ENCODE measurements at places on chromosomes 12 and 14.

- no peak for DNase-seq
These were observed 10.6 kb downstream of the SRP54 start for GRCh38 chr14:34993426-34993825.

DNA sequence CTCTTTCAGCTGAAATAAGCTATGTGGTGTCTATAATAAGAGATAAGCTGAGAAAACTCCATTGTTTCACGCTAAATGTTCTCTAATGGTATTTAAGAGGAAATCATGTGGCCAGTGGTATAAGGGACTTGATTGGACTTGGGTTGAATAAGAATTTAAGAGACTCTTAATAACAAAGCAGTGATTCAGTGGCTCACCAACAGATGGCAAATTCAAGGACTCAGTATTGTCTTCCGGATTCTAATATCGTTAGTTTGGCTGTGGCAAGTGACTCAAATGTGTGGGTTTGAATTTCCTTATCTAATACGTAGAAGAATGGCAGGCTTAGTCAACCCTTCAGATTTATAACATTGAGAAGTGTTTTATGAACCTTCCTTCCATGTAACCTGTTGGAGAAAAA lies 49.1 kb upstream of the KCNH3 start:
- no peak for DNase-seq

GRCh38 chr14:50541159-50541567 lies 8.8 kb upstream of the MAP4K5 start:
- DNase-seq: no peak

- no peak for DNase-seq
These were observed 79.6 kb downstream of the TXNDC16 start for GRCh38 chr14:52472728-52473127.

DNA sequence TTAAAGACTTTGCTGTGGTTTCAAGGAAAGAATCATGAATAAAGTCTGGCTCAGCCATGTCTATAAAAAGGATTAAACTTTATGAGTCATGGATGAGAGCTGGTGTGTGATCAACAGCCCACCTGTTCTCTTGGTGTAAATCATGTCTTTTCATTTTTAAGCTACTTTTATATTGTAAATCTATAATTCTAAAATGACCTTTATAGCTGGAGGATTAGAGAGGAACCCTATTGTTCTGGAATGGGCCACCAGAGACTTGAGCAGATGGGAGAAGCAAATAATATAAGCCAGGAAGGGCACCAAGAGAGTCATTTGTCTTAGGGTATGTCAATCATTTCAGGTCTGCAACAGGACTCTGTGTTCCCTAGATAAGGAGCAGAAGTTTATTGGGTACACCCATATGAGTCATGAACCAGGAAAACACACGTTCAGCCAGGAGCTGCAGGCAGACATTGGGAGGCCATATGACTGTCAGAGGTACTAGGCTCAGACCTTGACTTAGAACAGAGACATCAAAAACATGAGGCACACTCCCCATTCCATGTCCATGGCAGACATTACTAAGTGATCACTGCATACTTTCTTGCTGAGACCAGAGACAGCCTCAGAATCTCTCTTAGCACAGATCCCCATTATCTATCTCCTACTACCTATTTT lies 49.3 kb downstream of the NDUFA12 start:
- DNase-seq: no peak

DNA sequence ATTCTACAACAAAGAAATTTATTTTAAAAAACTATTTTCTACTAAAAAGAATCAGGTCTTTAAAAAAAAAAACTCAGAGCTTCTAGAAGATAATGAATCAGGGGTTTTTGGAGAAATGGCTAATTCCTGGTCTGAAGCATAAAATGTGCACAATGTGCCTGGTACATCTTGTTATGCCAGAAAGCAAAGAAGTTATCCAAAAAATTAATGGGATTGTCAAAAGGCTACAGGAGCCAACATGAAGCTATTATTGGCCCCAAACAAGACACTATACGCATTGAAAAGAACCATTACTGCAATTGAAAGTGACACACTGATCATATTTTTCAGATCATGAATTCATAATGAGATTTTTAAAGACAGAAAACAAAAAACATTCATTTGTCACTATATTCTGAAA lies 19.3 kb upstream of the TUBA1A start:
- no peak for DNase-seq

GRCh38 chr12:2172491-2173214 lies 119.9 kb downstream of the CACNA1C start:
- DNase-seq: no peak

- no peak for DNase-seq
These were observed 57.6 kb downstream of the LMNTD1 start for GRCh38 chr12:25495331-25496097.

- DNase-seq: no peak
These were observed 151.4 kb upstream of the AVPR1A start for GRCh38 chr12:63302269-63302940.

DNA sequence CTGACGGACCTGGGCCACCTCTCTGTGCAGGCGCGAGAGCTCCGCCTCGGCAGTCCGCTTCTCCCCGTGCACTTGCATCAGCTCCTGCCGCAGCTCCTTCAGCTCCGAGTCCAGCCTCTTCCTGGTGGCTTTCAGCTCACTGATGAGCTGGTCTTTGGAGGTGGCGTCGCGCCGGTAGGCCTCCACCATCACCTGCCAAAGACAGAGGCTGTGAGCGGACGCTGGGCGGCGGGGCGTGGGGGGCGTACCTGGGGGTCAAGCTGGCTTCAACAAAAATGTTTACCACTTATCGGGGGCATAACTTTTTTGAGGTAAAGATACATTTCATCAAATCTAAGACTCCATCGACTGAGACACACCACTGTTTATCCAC lies 27.5 kb upstream of the ANKLE2 start:
- no peak for DNase-seq

DNA sequence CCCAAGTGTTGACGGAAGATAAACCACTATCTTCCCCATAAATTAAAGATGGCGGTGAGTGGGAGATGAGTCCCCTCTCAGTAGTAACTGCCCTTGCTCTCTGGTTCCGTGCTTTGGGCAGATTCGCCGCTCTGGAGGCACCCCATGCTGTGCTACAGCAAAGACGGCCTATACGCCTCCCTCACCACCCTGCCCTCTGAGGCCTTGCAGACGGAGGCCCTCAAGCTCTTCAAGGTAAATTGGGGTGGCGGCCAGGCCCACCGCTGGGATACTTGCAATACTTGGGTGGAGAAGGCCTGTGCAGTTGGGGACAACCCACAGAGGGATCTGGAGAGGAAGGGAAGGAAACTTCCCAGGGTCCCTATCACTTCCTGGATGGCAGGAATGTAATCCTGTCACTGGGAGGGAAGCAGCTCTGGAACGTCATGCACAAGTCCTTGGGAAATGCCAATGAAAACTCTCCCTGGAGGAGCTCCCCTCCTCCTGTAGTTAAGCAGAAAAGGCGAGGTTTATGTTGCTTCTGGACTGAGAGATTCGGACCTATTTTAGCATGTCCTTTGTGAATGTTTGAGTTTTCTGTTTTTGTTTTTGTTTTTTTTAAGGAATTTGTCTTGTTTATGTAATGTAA lies 22.8 kb downstream of the PIGH start:
- DNase-seq: no peak

- DNase-seq: no peak
These were observed 39.4 kb upstream of the E2F7 start for GRCh38 chr12:77104792-77105191.

DNA sequence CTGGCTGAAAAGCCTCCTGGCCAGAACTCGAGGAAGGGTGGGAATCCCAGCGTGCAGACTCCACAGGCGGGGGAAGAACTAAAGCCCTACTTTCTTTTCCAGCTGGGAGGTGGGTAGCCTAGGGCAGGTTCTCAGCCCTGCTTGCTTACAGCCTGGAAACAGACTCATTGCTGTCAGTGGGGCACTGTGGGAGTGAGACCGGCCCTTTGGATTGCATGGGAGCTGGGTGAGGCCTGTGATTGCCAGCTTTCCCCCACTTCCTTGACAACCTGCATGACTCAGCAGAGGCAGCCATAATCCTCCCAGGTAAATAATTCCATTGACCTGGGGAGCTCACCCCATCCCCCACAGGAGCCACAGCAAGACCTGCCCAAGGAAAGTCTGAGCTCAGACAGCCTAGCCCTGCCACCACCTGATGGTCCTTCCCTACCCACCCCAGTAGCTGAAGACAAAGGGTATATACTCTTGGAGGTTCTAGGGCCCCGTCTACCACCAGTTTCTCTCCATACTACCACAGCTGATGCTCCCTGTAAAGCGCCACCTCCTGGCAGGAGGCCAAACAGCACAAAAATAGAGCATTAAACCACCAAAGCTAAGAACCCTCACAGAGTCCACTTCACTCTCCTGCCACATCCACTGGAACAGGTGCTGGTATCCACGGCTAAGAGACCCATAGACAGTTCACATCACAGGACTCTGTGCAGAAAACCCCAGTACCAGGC lies 294.1 kb downstream of the SEC23A start:
- no peak for DNase-seq

DNA sequence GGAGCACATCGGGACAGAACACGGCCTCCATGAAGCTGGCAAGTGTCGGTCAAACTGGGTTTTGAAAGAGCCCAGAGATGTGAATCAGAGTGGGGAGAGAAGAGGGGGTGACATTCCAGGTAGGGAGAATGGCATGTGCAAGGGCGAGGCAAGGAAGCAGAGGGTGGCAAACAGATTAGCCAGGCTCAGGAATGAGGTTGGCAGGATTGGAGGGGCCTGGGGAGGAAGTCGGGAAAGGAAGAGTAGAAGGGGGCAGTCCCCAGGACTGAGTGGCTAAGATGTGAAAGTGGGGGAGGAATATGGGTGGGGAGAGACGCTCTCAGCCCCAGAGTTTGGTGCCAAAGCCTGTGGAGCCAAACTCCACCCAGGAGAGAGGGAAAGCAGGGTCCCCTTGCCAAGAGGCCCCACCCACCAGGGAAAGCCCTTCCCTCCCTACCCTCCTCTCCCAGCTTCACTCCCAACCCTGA lies 5.5 kb upstream of the HDAC7 start:
- DNase-seq: peak; percentile 87

DNA sequence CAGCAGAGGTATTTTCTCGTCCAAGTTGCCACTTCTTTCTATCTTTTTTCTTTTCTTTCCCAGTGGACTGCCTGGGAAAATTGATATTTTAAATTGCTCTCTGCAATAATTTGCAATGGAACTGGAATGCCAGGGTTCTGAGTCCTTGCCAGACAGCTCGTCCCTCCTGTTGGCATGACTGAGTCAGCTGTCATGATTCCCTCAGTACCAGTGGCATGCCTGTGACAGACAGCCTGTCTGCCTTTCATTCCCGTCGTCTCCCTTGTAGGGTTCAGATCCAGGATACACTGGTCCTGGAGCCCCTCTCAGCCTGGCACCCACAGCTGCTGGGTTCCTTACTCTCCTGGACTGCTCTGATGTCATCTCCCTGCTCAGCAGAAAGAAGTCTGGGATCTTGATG lies 84.8 kb downstream of the PTPN11 start:
- no peak for DNase-seq

DNA sequence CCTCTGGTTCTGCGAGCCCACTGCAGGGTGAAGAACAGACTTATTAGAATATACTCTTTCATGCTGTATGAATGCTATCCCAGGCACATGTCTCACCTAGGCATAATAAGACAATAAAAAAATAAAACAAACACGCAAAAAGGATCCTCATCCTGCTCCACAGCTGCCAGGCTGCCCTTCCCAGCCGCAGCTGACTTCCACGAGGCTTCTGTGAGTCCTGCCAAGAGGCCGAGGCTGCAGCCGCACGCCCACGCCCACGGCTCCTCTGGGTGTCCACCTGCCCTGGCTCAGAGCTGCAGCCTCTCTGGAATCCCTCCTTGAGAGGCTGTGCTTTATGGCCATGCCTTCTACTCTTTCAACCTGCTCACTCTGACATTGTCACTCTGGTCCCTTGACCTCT lies 6.9 kb downstream of the SMIM41 start:
- peak; percentile 59 for DNase-seq

- DNase-seq: peak; percentile 36
These were observed 75.3 kb downstream of the CCDC88C start for GRCh38 chr14:91342206-91342760.

GRCh38 chr14:39102265-39102968 lies 618 bp downstream of the SEC23A start:
- no peak for DNase-seq
